Naive thymus-derived CD8-positive, alpha-beta T cell (primary cell): ENCODE measurements at places on chromosomes 6 and 20. TPM values are rescaled to one million over a fixed set of nuclear protein-coding genes. Genes with fewer than 3 reads are reported as not detected.

DNA sequence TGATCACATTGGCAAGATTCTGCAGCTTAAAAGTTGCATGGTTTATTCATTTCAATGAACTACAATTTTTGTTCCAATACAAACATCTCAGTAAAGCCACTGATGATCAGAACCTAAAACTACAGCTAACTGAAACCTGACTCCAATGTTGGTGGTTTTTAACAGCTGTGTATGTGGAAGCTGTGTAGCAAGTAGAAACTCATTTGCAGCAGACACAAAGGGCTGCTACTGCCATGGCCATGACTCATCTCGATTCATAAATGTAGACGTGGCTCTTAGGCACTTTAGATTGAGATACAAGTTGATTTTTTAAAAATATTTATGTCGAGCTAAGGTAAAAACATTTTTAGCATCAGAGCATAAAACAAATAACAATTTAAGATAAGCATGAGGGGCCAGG lies 19.5 kb upstream of the MAP3K4 start:
- no peaks in the 10 kb centered on the region for H3K36me3 ChIP-seq
- H3K27me3 ChIP-seq: peaks cover 6% of the 10 kb centered on the region
- no peak overlapping the region for H3K27ac ChIP-seq
- no peak for DNase-seq

GRCh38 chr6:1619098-1619672 lies 9.5 kb downstream of the FOXC1 start:
- no peak for DNase-seq
- H3K4me3 ChIP-seq: no peak overlapping the region
- H3K36me3 ChIP-seq: peaks cover 22% of the 10 kb centered on the region
- H3K27ac ChIP-seq: no peak overlapping the region

GRCh38 chr6:142927904-142928303 lies 17.1 kb downstream of the HIVEP2 start:
- peak overlapping the region; percentile 99 for H3K27ac ChIP-seq
- H3K4me1 ChIP-seq: peaks cover 78% of the 10 kb centered on the region
- peaks cover 4% of the 10 kb centered on the region for H3K36me3 ChIP-seq

DNA sequence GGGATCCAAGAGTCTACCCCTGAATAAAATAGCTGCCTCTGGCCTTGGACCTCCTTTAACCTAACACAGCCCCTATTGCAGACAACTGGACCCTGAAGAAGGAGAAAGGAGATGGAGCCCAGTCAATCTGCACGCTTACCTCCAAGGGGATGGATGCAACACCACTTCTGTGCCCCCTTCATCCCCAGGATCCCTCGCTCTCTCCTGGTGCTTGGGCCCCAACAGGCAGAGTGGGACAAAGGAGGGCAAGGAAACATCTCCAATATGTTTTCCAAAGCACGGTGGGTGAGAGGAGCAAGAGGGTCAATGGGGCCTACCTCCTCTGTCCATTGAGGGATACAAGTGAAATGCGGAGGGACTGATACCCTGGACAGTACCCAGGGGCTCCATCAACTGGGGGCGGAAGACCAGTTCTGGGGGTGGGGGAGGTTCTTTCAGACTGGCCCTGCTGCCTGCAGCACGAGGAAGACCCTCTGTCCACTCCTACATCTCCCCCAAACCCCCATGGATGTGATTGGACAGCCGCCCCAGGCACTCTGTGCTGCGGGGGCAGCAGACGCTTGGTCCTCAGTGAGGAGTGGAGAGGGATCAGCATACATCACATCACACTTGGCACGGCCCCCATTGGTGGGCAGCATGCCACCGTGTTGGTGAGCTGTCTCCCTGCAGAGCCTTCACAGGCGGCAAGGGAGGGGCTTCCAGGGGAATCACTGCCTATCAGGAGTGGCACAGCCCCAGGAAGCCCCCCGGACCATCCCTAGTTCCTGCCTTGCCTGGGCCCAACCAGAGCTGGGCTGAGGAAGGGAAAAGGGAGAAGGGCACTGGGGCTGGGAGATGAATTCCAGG lies 70.6 kb downstream of the MRPL14 start:
- no peaks in the 10 kb centered on the region for H3K36me3 ChIP-seq
- no peaks in the 10 kb centered on the region for H3K4me1 ChIP-seq

DNA sequence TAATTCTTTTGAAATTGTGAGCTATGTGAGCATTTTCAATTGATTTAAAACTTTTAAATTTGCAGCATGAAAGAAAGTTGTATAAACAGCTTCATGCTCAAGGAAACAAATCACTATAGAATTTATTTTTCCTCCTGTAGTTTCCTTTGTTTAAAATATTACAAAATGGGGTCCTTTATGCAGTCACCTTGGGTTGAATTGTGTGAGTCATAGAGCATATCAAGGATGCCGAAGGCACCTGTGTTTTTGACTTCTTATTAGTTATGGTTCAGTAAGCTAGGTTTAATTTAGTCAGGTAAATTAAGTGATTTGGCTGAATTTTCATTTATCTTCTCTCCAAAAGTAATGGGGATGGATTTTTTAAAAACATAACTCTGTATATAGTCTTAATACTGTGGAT lies 96.8 kb downstream of the BCKDHB start:
- no peak overlapping the region for H3K27ac ChIP-seq
- no peaks in the 10 kb centered on the region for H3K27me3 ChIP-seq
- no peak overlapping the region for H3K4me3 ChIP-seq
- peaks cover 4% of the 10 kb centered on the region for H3K36me3 ChIP-seq
- no peaks in the 10 kb centered on the region for H3K4me1 ChIP-seq

The BCL2L1 gene
- 17.7 TPM for total RNA-seq

The PAQR8 gene
- 31.7 TPM for total RNA-seq

The HSD17B8 gene
- total RNA-seq: 29.0 TPM

The RARS2 gene
- total RNA-seq: 37.8 TPM

The CASS4 gene
- total RNA-seq: 11.6 TPM

The NDRG3 gene
- 32.8 TPM for total RNA-seq
